Urinary bladder (tissue), 4 donors: ENCODE measurements at places on chromosomes 6 and 20.

DNA sequence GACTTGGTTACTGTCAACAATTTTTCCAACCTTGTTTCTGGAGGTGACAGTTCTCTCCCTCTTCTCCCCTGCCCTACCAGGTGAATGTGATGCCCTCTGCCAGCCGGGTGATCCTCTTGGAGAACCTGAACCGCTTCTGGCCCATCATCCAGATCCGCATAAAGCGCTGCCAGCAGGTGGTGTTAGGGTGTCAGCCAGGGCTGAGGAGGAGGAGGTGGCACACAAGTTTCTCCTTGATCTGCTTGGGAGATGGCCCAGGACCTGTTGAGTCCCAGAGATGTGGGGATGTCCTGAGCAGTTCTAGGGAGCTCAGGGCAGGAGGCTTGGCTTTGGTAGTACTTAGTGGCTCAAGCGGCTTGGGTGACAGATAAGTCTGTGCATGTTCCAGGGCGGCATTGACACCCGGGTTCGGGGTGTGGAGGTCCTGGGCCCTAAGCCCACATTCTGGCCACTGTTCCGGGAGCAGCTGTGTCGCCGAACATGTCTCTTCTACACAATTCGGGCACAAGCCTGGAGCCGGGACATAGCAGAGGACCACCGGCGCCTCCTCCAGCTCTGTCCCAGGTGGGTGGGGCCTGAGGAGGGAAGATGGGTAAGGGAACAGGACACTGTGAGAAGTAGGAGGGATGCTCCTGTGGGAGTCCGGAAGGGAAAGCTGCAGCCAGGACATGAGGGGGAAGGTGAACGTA is 21.2 kb downstream of the CUL9 start:
- DNase-seq = no peak

DNA sequence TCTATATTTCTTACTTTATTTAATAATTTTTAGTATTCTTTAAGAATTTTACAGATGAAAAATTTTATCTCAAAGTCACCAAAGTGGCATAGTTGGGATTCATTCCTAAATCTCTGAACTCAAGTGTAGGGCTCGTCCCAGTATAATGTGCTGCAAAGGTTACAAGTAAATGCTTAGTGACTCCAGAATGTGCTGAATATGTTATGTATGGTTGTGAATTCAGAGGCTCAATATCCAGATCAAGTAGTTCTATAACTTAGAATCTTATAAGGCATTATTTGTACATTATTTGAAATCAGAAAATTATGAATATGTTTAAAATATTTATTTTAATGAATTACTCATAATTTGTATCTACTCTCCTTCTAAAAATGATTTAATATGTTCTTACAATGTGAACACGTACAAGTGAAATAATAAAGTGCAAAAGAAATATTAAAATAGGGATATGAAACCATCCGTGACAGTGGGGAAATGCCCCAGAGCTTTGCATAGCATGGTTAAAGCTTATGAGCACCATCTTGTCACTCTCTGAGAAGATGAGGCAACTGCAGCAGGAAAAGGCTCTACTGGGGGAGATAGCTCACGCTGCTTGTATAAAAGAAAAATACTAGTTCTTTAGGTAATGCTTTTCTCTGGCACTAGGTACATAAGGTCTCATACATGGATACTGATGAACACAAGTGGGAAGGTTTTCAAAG is 259.0 kb downstream of the FOXC1 start:
- DNase-seq = no peak

GRCh38 chr6:2029130-2029794 is 216.1 kb downstream of the GMDS start:
- no peak for DNase-seq

DNA sequence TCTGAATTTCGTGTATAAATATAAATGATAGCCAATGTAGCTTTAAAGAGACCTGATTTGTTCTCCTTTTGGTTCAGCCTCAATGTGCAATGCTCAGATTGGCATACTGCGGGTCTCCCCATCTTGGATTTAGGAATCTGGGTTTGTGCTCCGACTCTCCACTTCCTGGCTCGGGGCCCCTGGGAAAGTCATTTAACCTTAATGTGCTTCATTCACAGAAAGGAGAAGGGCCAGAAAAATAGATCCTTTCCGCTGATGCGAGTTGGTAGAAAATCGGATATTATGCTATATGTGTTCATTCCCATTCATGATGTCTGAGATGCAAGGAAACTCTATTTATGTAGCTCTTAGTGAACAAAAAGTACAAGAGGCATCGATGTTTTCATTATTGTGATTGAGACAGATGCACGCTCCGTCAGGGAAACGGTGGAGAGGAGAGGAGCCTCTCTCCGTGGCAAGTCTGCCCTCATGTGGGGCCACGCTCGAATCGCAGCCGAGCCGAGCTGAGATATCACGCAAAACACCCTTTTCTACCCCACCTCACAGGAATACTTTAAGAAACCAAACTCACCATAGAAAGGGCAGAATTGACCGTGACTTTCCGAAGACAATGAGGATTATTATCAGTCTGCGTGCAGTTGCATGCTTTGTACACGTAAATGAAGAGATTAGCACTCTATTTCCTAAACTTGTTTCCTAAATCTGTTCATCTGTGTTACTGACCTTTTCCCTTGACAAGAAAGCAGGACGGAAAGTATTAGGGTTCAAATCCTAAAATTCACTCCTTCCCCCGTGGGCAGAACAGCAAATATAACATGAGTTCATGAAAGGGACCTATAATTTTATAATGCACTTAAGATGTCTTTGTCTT is 136.6 kb downstream of the COL9A1 start:
- no peak for DNase-seq

GRCh38 chr6:4067673-4068072 is 11.3 kb downstream of the FAM217A start:
- no peak for DNase-seq

GRCh38 chr6:134741200-134741536 is 208.7 kb downstream of the ALDH8A1 start:
- DNase-seq = no peak

- no peak for DNase-seq
Observed at GRCh38 chr6:155436981-155437749, 18.5 kb downstream of the NOX3 start.

DNA sequence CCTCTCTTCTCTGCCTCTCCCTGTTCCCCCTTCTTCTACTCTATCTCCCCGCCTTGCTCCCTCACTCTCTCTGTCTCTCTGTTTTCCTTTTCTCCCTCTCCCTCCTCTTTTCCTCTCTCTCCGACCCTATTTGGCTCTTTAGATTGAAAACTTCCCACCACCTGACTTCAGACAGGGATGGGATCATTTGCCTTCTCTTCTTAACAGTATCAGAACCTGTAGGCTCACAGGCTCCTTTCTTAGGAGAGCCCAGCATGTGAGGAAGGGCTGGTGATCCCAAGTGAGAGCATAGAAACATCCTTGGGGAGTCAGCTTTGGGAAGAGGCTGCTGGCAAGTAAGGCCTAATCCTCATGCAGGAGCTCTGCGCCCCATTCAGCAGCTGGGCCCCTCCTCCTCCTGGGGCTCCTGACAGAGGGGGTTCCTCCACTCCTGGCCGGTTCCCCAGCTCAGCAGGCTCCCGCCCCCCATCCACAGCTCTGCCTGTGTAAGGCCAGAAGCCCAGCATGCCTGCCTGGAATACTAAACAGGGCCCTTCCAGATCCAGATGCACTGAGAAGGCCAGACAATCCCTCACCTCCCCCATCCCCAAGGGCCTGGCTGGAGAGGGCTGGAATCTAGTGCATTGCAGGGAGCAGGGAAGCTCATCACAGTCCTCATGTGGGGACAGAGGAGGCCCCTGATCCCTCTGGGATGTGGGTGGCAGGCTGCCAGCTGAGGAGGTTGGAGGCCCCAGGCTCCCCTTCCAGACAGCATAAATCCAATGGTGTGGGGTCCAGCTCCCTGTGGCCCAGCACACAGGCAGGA is 93.4 kb downstream of the PTPRT start:
- peak; percentile 26 for DNase-seq

DNA sequence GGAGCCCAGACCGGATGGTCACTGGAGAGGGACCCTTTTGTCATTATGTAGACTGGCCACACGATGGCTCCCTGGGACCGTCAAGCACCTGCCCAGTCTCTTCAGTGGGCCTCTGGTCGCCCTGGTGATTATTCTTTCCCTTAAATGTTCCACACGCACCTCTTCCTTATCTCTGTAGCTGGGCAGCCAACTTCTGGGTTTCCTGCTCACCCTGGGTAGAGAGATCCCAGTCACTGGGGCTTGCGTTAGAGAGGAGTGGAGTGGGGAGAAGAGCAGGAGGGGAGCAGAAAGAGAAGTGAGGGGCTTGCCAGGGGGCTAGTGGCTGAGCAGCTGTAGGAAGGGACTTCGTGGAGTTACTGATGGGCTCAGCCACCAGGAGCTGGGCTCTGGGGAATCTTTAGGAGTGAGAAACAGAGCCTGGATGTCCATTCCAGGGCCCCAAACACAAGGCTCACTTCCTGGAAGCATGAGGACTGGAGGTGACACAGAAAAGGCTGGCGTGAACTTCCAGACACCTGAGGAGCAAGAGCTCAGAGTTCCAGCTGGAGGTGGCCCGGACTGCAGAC is 150.1 kb downstream of the DHX35 start:
- DNase-seq = no peak

DNA sequence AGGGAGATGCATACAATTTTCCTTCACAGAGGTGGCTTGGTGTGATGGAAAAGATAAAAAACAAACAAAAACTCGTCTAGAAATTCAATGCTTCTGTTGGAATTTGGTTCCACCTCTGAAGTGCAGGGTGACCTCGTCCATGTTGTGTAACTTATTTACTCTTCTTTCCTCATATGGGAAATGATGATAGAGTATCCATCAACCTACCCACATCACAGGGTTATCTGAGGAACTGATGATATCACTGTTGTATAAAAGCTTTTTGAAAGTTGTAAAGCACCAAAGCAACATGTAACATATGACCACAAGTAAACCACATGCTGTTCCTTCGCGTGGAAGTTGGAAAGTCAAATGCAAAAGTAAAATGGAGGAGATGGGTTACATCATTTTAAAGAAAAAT is 212.0 kb upstream of the SGK1 start:
- no peak for DNase-seq

GRCh38 chr6:46781478-46782378 is 11.5 kb upstream of the MEP1A start:
- peak; percentile 67 for DNase-seq
